Right renal pelvis (tissue), 4 donors: ENCODE measurements at places on chromosomes 6 and 20.

DNA sequence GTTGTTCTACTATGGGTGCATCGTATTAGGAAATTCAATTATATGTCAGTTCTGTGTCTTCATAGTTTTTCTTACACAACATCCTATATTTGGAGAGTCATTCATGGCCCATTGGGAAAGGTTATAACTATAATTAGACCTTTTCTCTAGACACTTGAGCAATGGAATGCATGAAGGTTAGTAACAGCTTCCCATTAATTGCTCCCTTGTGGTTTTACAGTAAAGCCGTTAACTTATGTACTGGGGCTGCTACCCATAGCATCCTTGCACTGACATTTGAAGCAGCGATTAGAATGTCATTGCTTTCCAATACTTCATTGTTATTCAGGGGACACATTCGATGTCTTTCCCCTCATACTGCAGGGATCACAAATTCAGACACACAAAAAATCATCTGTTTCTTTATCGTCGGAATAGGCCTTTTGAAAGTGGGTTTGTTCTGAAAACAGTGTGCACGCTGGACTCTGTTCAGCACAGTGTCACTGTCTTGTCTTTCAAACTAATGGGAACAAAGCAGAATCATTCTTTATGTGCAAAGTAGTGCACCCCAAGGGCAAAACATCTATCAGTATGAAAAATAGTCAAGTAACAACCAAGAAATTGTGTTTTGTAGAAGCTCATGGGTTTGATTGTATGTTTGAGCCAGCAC is 634.3 kb upstream of the MAP3K7 start:
- DNase-seq: no peak

GRCh38 chr20:16816192-16816591 is 68.0 kb downstream of the OTOR start:
- no peak for DNase-seq

- DNase-seq: no peak
These were observed 60.1 kb downstream of the FAM217A start for GRCh38 chr6:4018924-4019236.

- DNase-seq: no peak
These were observed 96.8 kb upstream of the NHSL1 start for GRCh38 chr6:138596126-138596525.

DNA sequence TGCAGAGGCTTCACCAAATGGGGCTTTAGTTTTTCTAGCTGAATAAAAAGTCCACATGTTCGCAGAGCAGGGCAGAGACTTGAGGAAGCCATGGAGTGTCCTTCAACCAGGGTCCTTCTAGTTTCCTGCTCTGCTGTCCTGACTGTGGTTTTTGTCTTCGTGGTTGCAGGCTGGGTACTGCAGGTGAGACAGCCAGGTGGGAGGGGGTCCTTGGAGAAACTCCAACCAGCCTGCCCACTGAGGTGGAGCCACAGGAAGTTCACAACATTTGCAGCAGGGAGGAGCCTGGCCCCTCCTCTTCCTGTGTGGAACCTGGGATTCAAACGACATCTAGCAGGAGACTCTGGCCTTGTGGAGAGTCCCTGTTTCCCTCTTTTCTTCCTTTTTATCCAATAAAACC is 68.8 kb upstream of the MYLIP start:
- no peak for DNase-seq

GRCh38 chr6:154613137-154613676 is 102.7 kb upstream of the CNKSR3 start:
- no peak for DNase-seq

GRCh38 chr20:32709632-32710121 is 33.6 kb downstream of the COMMD7 start:
- no peak for DNase-seq

- DNase-seq: no peak
These were observed 11.2 kb upstream of the MROH8 start for GRCh38 chr20:37190354-37191112.

DNA sequence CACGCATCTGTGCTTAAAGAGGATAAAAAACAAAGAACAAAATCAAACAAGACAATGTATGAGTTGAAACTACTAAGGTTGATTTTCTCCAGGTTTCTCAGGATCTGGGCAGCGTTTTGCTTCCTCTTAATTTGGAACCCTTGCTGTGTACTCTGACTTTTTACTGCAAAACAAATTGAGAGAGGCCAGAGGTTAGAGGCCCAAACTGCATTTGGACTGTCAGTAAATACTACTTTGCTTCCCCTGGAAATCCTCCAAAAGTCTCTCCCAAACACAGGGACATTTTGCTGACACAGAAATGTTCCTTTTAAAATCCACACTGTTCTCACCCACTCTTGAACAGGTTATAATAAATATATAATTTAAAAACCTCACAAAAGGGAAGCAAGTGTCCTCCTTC is 1.1 kb downstream of the ARG1 start:
- DNase-seq: no peak

GRCh38 chr6:47722194-47722593 is 23.8 kb downstream of the ADGRF4 start:
- no peak for DNase-seq

DNA sequence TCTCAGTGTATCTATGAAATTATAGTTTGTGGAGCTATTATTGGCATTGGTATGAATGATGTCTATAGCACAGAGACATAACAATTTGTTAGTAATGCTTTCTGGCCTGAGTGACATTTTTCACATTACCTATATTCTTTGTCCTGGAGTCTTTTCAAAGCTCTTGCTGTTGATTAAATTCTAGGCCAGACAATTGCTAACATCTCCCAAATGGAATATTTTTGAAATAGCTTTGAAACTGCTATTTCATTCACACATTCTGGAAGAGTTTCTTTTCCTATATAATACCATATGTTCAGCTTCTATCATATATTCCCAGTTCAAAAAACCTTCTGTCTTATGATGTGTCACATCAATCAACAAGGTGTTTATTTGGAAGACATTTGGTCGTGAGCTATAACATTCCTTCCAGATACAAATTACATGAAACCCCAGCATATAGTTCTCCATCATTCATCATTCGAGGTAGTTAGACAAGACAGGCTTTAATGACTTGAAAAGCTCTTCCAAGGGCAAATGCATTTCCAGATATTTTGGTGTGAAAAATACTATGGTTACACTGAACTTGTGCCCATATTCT is 452.8 kb downstream of the KHDRBS2 start:
- DNase-seq: no peak

GRCh38 chr6:815348-815738 is 122.4 kb upstream of the EXOC2 start:
- DNase-seq: no peak

DNA sequence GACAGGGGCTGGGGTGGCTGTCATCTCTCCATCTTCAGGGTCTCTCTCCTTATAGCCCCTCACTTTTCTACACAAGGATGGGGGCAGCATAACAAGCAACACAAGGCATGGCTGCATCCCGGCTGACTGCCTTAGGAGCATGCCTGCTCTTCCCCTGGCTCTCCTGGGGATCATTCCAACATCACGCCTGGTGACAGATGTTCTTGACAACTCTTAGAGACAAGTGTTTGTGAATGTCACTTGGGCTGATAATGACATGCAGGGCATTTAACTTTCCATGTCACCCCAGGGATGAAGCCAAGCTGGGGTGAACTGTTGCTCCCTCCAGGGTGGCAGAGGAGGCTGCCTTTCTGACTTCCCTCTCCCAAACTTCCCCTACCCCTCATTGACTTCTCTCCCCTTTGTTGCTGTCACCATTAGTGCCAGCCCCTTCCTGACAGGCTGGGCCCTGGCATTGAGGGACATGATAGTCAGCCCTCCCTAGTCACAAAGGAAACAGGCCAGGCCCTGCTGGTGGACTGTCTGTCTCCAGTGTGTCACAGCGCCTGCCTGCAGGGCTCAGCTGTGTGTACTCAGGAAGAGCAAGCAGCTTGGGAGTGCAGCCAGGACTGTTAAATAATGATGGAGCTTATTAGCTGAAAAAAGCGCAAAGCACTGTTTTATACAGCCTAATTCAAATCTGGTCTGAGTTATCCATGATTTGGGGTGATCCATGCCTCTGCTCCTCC is 161.8 kb downstream of the LRFN2 start:
- DNase-seq: peak; percentile 48

GRCh38 chr6:142907544-142907943 is 37.4 kb downstream of the HIVEP2 start:
- no peak for DNase-seq

DNA sequence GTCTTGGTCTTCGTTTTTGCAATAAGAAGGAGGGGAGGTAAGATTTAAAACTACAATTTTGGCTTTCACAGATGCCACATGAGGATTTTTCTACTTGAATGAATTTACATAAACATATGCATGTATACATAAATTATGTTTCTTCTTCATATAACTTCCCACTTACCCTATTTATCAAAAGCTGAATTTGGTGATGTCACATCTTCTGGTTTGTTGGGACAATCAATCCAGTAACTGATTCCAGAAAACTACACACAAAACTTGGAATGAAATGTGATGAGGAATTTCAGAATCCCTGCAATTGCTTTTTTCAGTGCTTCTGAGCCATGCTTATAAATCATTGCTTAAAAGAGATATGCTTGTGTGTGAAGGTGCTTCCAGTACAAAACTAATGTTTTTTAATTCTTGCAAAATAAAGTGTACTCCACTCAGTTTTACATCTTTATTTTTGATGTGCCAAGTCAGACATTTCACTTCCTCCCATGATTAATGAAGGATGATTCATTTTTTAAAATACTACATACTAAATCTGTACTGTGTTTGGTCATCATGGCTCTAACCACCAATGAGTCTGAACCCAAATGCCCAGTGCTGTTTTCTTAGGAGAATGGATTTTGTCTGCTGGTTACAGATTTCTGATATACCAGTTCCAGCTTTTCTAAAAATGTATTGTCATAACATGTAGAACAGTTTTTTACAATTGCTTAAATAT is 32.1 kb upstream of the RIN2 start:
- DNase-seq: no peak

GRCh38 chr20:63497138-63497945 is 1.5 kb downstream of the EEF1A2 start:
- DNase-seq: no peak

DNA sequence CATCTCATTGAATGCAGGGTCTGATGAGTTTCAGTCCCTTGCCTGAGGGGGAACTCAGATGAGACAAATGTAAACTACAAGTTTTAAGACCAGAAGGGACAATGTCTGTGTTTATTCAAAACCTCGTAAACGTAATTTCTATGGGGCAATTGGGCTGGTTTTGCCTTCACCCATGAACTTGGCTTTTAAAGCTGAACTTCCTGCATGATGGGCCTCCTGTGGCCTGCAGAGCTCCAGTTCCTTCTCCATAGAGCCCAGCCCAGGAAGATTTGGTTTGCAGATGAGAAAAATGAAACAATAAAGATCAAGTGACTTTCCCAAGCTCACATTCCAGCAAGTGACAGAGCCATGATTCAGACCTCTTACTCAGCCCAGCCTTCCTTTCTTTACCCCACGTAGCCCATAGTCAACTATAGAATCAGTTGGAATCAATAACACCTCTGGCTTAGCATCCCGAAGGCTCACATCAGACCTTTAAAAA is 612.3 kb downstream of the UTRN start:
- DNase-seq: no peak

GRCh38 chr6:54988576-54988975 is 142.0 kb downstream of the FAM83B start:
- no peak for DNase-seq

DNA sequence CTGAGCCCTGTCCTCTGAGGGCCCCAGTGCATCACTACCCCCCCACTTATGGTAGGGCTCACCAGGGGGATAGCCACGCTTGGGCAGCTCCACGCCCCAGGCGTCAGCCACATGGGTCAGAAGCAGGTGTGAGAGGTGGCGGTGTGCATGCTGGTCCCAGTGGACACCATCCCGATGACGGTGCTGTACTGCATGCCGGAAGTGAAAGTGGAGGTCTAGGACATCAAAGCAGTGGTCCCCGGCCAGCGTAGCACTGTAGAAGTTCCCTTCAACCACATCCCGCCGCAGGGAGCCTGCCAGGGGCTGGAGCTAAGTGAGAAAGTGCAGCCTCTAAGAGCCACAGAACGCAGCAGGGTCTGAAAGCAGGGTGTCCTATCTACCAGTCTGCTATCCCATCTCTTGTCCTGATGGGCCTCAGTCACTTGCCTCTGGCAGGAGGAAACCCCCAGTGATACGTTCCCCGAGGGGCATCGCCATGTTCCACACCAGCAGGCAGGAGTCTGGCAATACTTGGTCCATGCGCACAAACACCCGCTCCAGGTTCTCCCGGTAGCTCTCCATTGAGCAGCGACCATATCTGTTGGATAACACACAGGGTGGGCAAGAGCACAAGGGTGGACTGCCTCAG is 2.2 kb downstream of the PCED1A start:
- DNase-seq: no peak

DNA sequence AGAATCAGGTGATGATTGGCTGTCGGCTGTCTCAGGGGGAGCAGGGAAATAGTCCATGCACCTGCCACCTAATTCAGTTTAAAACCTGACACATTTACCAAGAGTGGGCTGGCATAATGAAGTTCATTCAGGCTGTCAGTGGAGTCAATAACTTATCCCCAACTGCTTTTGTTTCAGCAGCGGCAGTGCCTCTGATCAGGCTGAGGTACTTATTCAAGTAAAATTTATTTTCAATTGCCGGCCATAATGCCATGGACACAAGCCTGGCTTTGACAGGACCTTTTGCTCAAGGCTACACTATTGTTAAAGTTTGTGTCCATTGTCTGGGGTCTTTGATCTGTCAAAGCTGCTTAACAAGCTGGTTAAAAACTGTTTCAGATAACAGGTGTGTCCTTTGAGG is 20.6 kb downstream of the OLIG3 start:
- DNase-seq: no peak

GRCh38 chr6:43858161-43859153 is 88.4 kb downstream of the VEGFA start:
- no peak for DNase-seq

DNA sequence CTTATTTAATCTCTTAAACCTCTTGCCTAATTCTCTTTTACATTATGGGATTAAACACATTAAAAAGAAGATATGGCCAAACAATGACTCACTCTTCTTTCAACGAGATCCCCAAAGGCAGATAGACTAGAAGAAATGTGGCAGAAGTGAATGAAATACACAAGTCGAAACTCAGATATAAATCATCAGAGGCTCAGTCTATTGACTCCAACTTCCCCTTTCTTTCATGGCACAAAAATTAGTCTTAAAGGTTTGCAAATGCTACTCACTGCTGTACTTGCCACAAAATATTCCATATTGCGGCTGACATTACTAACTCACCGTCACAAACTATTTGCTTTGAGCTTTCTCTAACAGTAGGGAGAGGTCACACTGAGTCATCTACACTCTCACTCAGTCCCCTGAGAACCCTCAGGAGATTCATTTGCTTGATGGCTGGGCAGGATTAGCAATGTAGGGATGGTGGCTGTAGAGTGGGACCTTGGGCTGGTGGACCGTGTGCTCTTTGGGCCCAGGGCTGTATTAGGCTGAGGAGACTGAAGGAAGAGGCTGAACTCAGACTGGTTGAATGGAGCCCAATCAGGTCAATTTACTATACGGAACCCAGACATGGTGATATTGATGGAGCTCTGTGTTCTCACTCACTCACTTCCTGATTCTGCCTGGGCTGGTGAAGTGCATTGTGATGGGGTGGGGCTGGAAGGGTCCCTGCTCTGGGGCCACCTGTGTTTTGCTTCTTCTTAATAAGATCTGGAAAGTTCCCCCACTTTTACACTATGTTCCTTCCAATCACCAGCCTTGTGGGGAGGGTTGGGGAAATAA is 42.8 kb upstream of the UBR2 start:
- no peak for DNase-seq

GRCh38 chr6:162852840-162853577 is 125.2 kb downstream of the PACRG start:
- no peak for DNase-seq

GRCh38 chr6:119066517-119066916 is 11.9 kb downstream of the FAM184A start:
- DNase-seq: no peak

- DNase-seq: peak; percentile 91
These were observed 116.3 kb downstream of the OR2B2 start for GRCh38 chr6:27795697-27796494.

GRCh38 chr6:149734915-149735314 is 11.4 kb downstream of the NUP43 start:
- no peak for DNase-seq
